Activated CD4-positive, alpha-beta T cell treated with anti-CD3 and anti-CD28 coated beads, Interleukin-2, amount 50 U/mL, for 24 hours (primary cell): ENCODE measurements at places on chromosomes 5 and 9.

- DNase-seq: no peak
These were observed 2.3 kb upstream of the HK3 start for GRCh38 chr5:176901260-176902101.

- DNase-seq: no peak
These were observed 82.4 kb downstream of the MARCHF3 start for GRCh38 chr5:126948011-126948355.

DNA sequence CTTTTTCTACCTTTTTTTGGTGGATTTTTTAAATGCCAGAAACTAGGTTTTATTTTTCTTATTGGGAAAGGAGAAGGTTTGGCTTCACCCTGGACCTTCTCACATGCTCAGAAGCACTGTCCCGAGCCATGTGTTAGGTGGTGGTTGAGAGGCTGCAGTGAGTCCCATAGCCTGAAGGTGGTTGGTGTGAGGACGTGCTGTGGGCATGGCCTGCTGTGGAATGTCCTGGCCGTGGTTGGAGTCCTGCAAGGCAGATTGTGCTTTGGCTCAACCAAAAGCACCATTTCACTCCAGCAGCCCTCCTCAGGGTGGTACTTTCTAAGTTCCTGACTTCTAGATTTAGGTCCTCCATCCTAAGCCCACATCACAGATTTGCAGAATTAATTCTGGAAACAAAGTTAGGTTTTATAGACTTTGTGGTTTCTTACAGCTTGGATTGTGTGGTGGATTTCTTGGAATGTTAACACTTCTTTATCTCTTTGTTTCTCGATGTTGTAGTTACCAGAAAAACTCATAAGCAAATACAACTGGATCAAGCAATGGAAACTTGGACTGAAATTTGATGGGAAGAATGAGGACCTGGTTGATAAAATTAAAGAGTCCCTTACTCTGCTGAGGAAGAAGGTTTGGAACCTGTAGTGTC, 22.6 kb downstream of the OTULIN start:
- DNase-seq: no peak

DNA sequence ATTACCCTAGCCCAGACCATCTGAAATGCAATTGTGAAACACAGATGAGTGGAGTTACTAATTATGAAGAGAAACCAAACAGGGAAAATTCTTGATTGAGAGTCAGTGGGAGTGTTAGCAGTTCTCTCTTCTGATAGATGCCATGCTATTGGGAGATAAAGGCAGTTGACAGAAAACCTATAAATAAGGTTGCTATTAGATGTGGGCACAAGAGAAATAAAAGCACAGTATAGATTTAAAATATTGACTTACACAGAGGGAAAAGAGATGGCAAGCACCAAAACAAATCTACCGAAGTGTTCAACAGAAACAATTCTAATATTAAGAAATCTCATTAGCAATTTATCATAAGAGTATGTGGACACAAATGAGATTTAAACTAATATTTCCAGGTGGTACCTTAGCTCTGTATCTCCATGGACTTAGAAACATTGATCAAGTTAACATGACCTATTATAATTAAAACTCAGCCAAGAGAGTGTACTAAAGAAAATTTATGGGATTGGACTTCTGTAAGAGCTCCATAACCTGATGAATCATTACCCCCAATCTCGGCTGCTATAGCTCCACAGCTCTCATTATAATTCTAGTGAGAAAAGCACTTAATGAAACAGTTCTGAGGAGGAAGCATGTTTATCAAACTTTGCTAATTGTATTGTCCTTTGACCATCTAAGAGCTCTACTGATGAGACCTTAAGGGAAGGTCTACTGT, 665.0 kb upstream of the RIOK2 start:
- DNase-seq: no peak

DNA sequence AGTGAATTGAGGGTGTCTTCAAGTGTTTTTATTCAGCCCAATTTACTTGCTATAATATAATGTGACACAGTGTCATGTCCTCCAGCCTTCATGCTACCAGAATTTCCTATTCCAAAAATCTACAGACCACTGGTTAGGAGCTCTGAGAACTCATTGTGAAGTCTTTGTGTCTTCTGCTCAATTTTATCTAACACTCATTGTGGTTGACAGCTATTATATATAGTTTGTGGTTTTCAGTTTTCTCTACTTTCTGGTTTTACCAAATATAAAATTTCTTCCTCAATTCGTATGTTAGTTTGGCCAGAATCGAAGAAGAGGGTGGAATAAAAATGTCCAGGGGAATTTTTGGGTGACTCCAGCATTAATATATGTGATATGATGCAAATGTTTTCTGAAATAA, 509.3 kb upstream of the NUDT12 start:
- DNase-seq: no peak

DNA sequence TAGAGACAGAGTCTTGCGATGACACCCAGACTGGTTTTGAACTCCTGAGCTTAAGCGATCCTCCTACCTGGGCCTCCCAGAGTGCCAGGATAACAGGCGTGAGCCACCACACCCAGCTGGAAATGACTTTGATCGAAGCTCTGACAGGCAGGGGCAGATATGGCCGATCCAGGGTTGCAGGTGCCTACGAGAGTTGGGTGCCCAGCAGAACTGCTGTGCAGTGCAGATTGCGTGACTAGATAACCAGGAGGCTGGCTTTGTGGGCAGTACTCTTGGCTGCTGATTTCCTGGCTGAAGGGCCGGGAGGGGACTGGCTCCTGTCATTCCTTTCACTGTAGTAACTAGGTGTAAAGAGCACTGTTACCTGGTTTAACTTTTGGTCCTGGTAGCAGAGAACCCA, 11.8 kb downstream of the TBC1D13 start:
- DNase-seq: no peak

DNA sequence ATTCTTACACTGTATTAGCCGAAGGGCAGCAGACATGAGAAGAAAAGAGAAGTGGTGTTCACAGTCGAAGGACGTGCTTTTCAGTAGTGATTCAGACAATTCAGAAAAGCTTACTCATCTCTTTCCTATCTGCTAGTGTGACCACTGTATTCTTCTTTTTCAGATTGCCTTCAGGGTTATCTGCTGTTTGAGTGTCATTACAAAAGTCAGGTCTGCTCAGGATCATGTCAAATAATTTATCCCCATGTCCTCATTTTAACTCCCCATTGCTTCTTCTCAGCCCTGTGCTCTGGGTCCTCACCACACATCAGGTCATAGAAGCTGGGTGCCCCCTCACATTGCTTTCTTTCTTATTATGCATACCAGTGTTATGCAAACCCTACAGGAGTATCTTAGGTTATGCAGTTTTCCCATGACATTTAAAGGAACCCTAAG, 394.0 kb downstream of the CETN3 start:
- no peak for DNase-seq

- no peak for DNase-seq
These were observed 49.9 kb upstream of the DPYSL3 start for GRCh38 chr5:147559749-147560148.

GRCh38 chr9:32278991-32279390, 105.5 kb upstream of the ACO1 start:
- no peak for DNase-seq

DNA sequence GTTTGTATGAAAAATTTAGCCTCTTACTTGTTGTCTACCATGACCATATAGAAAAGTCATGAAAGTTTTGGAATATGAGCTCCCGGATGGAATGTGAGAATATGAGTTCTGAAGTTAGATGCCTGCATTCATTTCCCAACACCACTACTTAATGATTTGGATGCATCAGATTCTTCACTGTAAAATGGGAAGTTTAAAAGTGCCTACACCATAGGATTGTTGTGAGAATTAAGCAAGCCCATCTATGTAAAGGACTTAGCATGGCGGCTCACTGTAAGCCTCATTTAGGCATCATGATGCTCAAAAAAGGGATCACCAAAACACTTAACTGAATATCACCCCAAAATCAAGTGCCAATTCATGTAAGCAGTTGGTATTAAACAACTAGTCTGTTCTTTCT, 177.3 kb downstream of the RAB3C start:
- DNase-seq: no peak

DNA sequence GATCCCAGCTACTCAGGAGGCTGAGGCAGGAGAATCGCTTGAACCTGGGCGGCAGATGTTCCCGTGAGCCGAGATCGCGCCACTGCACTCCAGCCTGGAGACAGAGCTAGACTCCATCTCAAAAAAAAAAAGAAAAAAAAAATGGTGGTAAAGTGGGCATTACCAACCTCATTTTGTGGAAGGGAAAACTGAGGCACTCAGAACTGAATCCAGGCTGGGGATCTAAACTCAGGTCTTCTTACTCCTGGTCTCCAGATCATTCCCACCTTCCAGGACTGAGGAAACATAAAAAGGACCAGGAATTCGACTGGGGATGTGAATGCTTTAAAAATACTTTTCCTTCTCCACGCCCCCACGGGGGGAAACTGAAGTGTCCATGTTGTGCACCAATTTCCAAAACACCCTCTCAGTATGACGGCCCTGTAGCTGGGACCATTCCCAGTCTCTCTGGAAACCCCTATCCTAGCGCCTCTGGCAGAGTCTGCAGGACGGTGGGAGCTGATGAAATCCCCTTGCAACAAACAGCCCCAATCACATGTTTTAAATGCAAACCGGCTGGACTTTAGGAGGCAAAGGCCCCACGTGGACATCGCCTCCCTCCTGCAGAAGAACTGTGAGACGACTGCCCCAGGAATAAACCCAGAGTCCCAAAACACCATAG, 8.9 kb upstream of the AKNA start:
- no peak for DNase-seq

DNA sequence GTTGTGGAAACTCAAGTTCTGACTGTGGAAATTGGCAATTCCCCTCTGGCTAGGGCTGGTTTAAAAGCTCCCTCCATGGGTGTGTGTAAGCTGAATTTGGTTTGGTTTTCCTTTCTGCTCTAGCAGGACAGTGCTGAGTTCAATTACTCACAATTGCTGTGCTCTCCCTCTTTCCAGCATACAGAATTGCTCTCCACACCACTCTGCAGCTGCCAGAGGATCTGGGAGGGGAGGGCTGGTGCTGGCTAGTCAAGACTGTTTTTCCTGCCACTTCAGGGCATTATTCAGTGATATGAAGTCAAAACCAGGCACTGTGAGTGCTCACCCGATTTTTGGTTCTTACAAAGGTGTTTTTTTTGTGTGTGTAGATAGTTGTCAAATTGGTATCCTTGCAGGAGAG, 336.9 kb upstream of the SLC24A2 start:
- no peak for DNase-seq

DNA sequence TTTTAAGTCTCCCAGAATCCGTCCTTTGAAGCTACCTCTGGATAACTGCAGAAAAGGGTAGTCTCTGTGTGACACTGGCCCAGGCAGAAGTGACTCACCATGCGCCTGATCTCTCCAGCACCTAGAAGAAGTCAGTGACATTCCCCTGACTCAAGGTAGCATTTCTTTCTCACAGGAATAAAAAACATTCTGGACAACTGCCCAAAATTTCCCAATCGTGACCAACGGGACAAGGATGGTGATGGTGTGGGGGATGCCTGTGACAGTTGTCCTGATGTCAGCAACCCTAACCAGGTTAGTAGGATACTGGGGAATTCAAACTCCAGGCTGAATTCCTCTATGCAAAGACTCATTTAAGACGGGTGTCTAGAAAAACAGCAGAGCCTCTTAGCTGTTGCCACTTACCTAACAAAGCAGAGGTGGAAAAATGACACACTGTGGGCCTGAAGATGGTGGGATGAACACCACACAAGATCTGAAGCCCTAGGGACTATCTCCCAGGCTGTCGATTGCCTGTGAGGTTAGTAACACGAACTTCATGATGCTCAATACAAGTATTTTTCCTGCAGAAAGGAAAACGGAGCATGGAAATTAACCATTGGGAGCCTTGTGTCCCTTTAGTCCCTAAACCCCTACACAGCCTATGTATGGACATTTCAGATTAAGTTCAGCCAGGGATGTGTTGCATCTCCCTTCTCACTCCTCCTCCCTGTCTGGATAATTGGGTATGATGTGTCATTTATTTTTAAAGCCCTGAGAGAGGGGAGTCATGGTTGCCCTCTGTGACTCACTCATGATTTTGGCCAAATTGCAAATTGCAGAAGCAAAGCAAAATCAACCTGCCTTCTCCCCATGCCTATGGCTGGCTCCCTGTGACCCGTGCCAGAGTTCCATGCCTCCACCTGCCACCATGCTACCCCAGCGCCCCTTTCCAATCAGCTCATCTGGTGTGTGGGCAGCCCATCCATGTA, 37.2 kb downstream of the THBS4 start:
- no peak for DNase-seq

- DNase-seq: no peak
These were observed 416.5 kb downstream of the DMRTA1 start for GRCh38 chr9:22863106-22863505.

DNA sequence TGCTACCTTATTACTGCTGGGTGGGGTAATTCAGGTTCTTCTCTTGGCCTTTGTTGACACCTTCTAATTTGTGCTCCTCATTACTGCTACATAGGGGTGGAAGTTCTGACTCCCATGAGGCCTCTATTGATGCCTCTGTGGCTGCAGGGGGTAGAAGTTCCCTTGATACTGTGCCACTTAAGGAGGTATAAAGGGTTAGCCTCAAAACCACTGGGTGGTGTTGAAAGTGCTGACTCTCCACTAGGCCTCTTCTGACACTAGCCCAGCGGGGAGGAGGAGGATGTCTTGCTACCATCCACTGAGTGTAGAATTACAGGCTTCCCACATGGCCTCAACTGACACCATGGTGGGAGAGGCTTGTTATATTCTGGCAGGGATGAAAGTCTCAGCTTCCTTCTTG, 36.7 kb upstream of the CCDC112 start:
- no peak for DNase-seq

DNA sequence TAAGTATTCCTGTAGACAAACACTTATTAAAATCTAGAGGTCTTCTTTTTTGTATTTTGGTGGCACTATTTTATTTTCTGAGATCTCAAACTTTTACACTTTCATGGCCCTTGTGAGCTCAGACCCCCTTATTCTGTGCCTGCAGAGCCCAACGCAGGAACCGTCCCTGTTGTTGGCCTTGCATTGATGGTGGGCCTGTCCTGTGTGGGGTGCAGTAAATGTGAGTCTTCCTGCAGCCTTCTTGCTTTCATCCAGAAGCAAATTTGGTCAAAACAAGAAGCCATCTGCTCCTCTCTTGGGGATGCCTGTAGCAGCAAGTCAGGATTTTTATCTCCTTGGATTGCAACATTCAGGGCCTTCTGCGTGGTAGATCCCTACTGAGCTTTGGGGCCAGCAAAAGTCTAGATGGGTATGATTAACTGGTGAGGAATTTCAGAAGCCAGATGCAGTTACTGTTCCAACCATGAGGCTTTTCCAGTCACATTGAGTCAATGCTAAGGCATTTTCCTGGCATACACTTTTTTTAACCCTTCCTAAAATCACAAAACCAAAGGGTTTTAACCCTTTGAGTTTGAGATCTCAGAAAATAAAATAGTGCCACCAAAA, 31.7 kb downstream of the BASP1 start:
- DNase-seq: no peak
